ENCODE measurements at places on chromosomes 13 and 19. TPM values are rescaled to one million over a fixed set of nuclear protein-coding genes. Genes with fewer than 3 reads are reported as not detected.

- DNase-seq: no peak
Observed at GRCh38 chr19:9075064-9075949, 11.6 kb upstream of the OR1M1 start.

GRCh38 chr19:42427313-42427712 lies at the start of gene LIPE:
LIPE (minus strand) TSS chr19:42427388; CDS start chr19:42427149, 239 bp downstream.
- DNase-seq: no peak

CDC42EP5 gene
- 8.6 TPM for total RNA-seq

DNA sequence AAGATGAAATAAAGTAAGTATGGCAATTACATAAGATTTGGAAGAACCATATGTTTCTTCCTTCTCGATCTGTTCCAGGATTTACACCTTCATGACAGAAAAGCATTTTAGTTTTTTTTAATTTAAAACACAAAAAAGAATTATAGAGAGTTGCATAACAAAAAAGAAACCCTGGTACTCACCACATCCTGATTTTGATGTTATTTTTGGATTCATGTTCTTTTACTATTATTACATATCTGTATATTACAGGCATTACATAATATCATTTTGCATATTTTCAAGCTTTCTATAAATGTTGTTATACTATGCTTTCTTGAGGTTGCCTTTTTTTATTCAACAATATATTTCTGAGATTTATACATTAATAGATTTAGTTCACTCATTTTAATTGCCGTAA lies 6.7 kb upstream of the KATNAL1 start:
- DNase-seq: no peak

DNA sequence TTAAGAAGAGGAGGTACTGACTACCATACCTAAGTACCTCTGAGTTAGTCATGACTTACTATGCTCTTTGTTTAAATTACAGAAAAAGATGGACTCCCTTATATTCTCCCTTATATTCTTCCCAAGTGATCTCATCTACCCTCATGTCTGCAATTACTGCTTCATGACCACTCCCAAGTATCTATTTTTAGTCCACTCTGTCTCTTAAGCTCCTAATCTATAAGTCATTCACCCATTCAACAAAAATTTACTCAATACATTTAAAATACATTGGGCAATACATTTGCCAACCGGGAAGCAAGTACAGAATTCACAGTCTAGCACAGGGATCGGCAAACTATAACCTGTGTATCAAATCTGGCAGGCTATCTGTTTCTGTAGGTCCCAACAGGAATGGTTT lies 42.6 kb downstream of the KPNA3 start:
- no peak for DNase-seq
